ENCODE measurements at places on chromosomes 12 and 14. TPM values are rescaled to one million over a fixed set of nuclear protein-coding genes. Genes with fewer than 3 reads are reported as not detected.

GPR68 gene
- total RNA-seq: 0.39 TPM

GPR135 gene
- total RNA-seq: 2.7 TPM

NTF3 gene
- not detected for total RNA-seq

IL25 gene
- not detected for total RNA-seq

BDKRB2 gene
- total RNA-seq: 2.4 TPM

TSHR gene
- total RNA-seq: 0.22 TPM

PLCZ1 gene
- total RNA-seq: not detected

KLRG1 gene
- 0.39 TPM for total RNA-seq

NEK9 gene
- total RNA-seq: 39.1 TPM

BATF gene
- total RNA-seq: 7.7 TPM

RIMBP2 gene
- total RNA-seq: 0.11 TPM

TEX52 gene
- not detected for total RNA-seq

Data from placental epithelial cell (primary cell).